Hematopoietic multipotent progenitor cell treated with erythropoietin and hydrocortisone succinate and interleukin-3 and kit ligand, for 8 days (in vitro differentiated cells): ENCODE measurements at places on chromosomes 5 and 9.

DNA sequence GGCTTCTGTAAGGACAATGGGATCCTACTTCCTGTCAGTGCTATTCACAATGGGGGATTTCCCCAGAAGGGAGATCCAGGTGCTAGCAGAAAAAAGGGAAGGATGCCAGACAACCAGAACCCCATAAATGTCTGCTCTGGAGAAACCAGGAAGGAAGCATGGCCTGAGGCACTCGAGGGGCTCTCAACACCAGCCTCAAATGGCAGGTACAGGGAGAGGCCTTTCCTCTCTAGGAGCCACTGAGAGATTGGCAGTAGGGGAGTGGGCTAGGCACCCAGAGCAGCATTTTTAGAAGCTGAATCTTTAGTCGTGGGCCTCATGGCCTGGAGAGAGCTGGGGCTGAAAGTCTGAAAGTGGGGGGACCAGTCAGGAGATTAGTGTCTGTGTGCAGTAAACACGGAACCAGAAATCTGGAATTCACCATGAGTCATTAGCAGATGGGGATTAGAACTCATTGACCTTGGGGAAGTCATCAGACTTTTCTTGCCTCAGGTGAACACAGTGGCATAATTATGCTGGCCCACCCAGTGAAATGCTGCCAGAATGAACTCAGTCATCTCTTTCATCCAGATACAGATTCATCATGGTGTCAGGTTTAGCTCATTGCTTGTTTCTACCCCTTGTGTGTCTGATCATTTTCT is 28.3 kb downstream of the ARHGEF28 start:
- no peak for DNase-seq

DNA sequence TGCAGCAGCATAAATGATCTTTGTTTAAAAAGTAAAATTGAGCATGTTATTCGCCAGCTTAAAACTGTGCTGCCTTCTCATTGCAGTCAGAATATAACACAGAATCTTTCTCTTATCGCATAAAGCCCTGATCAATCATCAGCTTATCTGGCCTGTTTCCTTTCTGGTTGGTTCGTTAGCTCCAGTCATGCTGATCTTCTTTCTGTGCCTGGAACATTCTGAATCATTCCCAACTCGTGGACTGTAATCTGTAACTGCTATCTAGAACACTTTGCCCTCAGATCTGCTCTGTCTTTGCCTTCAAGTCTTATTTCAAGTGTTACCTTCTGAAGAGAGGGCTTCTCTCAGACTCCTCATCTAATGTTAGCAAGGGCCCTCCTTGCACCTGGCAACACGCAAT is 11.9 kb upstream of the FER start:
- DNase-seq = peak; percentile 46

- no peak for DNase-seq
Measured at GRCh38 chr9:114909661-114910060, 20.7 kb downstream of the TNFSF8 start.

GRCh38 chr9:137053944-137054931 is at the start of gene ENTPD2:
ENTPD2 (minus strand) TSS chr9:137054061; CDS start chr9:137053997, 64 bp downstream.
- DNase-seq = no peak

DNA sequence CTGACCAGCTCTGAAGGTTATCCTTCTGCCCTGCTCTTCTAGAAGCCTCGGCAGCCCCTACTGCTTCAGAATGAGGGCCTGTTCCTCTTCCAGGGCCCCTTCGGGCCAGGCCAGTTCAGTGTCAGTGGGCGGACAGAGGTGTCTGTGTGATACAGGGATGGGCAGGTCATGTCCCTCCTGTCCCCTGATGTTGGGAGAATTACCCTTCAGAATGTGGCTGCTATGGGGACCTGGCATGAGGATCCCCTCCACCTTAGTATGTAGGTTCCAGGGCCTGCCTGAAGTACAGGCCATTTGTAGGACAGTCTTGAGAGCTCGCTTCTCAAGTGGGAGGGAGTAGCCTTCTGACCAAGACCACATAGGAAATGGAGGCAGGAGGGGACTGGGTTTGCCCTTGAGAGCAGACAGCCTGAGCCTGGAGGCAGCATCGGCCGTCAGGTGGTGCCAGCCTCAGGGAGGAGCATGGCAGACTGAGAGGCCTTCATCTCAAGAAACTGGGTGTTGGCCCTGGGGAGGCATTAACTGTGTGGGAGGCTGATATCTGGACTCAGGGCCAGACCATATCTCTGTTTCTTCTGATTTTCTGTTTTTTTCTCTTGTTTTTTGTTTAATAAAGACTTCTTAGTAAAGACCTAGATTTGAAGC is 32.0 kb downstream of the ANGPTL2 start:
- no peak for DNase-seq

GRCh38 chr5:149113669-149114068 is 27.6 kb upstream of the ABLIM3 start:
- no peak for DNase-seq

DNA sequence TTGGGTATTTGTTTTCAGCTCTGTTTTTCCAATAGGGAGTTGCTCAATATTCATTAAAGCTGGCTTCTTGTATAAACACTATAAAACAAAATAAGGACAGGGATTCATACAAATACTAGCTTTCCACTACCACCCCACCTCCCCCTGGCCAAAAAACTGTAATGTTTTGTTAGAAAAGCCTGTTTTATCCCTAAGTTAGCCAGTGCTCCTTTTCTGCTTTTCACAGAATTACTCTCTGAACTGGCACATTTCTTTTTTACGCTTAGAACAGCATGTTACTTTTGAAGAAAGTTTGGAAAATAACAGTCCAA is 147.4 kb upstream of the DMRT1 start:
- DNase-seq = no peak

DNA sequence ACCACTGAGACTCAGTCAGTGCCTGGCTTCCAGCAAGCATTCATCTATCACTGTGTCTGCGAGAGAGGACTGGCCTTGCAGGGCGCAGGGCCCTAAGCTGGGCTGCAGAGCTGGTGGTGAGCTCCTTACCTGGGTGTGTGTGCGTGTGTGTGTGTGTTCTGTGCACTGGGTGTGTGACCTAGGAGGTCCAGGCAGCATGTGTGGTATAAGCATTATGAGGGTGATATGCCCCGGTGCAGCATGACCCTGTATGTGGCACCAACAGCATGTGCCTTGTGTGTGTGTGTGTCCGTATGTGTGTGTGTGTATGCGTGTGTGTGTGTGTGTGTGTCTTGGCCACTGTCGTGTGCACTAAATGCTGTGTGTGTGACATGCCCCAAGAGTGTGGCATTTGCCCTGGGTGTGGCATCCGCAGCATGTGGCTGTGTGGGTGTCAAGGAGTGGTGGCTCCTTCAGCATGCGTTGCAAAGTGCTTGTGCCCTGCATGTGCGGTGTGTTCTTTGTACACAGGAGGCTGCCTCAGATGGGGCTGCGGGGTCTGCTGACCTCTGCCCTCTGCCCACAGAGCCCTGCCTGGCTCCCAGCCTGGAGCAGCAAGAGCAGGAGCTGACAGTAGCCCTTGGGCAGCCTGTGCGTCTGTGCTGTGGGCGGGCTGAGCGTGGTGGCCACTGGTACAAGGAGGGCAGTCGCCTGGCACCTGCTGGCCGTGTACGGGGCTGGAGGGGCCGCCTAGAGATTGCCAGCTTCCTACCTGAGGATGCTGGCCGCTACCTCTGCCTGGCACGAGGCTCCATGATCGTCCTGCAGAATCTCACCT is 3.3 kb downstream of the FGFR4 start:
- DNase-seq = no peak

GRCh38 chr5:138508958-138509357 is 34.1 kb downstream of the ETF1 start:
- DNase-seq = no peak

- DNase-seq = no peak
Measured at GRCh38 chr9:109780453-109781033, 545 bp downstream of the PALM2AKAP2 start.

- DNase-seq = no peak
Measured at GRCh38 chr5:170606941-170607340, 103.1 kb downstream of the KCNIP1 start.

DNA sequence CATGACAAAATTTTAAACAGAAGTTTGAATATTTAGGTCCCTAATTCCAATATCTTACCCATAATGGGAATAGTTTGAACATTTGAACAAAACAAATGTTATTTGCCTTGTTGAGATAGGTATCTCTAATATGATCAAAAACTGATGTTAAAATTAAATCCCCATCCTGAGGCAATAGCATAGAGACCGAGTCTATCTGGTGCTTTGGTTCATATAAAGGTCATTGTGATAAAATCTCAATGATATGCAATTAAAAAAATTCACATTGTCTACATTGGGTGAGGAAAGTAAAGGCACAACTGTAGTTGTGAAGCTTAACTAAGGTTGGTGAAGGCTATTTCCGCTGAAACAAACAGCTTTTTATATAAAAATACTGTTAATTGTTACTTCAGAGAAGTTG is 318.3 kb downstream of the CAAP1 start:
- DNase-seq = no peak

DNA sequence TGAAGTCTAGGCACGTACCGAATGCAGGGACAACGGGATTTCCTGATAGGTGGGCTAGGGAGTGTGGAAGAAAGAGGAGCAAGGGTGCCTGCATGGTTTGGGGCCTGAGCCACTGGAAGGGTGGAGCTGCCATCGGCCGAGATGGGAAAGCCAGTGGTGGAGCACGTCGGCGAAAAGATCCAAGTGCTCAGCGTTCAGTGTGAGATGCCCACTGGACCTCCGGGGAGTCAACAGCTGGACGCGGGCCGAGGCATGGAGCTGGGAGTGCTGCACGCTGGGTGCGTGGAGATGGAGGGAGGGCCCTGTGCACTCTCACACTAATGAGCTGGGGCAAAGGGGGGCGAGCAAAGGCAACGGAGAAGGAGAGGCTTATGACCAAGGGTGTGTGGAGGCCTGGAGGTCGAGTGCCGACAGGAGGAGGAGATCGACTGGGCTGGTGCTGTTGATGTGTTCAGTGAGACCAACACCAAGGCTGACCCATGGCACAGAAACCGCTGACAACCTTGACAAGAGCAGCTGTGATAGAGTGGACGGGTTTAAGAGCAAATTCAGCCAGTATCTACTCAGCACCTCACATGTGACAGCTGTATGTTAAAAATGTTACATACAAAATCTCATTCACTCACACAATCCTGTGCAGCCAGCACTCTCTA is 85.7 kb downstream of the STK10 start:
- no peak for DNase-seq

DNA sequence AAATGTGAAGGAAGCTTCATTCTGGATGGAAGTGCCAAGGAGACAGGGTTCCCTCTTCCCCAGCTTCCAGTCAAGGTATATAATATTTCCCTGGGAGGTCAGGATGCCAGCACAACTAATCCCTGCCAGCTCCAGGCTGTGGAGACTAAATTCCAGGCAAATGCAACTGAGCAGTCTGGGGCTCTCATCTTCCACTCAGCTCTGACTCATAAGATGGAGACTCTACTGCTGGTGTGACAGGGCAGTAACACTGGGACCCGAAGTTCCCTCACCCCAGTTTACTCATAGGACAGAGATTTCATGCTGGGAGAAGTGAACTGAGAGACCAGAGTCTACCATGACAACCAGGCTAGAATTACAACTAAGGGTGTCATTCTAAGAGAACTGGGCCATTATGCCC is 235.4 kb downstream of the FSTL4 start:
- no peak for DNase-seq

DNA sequence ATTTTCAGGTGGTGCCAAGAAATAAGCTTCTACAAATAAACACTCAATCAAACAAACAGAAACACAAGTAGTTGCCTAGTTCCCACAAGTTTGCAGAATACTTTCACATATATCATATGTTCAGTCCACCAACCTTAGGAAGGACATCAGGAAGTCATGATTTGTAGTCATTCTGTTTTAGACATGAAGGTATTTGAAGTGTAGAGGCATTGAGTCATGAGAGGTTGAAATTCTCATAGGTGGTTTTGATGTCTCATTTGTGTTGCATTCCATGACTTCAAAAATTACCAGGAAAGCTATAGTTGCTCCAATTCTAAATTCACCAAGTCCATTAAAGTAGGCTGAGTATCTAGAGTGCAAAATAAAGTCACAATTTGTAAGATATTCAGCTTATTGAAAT is 159.0 kb downstream of the KCTD16 start:
- no peak for DNase-seq

DNA sequence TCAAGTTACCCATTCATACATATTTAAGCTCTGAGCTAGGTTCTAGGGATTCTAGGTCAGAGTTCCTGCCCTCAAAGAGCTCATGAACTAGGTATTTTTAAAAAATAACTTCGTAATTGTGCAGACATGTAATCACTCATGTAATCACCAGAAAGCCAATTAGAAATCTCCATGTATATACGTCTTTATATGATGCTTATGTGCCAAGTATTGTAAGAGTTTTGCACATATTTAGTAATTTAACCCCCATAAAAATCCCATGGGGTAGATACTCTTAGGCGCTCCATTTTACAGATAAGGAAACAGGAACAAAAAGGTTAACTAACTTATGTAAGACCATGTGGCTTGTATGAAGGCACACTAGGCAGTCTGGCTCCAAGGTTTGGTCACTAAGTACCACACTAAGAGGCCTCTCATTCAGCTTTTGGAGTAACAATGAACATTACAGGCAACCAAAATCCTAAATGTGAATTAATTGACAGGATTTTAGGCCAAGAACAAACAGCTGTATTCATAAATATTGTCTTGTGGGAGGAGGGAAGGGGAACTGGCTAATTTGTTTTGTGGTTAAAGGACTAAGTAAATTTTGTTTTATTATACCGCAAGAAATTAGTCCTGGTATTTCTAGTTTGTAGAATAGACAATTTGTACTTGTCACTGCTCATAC is 1.7 kb upstream of the OTULINL start:
- DNase-seq = no peak

- DNase-seq = no peak
Measured at GRCh38 chr9:65426231-65426630, 141.2 kb upstream of the FOXD4L5 start.

DNA sequence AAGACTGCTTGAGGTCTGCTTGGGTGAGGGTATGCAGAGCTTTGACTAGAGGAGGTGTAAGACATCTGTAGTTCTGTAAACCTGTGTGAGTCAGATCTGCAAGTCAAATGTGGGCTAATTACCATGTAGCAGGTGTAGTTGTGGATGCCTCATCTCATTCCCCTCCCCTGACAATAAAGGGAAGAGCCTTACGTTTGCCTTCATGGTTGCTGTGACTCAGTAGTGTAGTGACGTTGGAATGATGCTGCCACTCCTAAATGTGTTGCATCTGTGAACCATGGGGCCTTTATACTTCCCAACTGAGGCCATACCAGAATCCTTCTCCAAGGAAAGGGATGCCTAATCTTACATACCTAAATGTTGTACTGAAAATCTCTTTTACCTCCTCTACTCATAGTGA is 26.0 kb downstream of the PRDM6 start:
- no peak for DNase-seq

GRCh38 chr5:80151890-80152289 is 104.0 kb downstream of the SERINC5 start:
- no peak for DNase-seq

DNA sequence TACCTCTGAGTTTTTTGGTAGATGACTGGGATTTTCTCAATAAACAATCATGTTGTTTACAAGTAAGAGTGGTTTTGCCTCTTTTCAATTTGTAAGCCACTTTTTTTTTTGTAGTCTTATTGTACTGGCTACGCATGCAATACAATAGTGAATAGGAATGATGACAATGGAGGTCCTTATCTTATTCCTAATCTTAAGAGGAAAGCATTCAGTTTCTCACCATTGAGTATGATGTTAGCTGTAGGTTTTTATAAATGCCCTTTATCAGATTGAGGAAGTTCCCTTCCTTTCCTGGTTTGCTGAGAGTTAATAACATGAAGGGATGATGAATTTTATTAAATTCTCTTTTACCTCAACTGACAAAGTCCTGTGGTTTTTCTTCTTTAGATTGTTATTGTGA is 155.2 kb downstream of the ADAMTSL1 start:
- no peak for DNase-seq
